ENCODE measurements at places on chromosomes 4 and X.

- peak; percentile 47 for DNase-seq
Measured at GRCh38 chr4:20313237-20314030, 61.7 kb downstream of the SLIT2 start.

DNA sequence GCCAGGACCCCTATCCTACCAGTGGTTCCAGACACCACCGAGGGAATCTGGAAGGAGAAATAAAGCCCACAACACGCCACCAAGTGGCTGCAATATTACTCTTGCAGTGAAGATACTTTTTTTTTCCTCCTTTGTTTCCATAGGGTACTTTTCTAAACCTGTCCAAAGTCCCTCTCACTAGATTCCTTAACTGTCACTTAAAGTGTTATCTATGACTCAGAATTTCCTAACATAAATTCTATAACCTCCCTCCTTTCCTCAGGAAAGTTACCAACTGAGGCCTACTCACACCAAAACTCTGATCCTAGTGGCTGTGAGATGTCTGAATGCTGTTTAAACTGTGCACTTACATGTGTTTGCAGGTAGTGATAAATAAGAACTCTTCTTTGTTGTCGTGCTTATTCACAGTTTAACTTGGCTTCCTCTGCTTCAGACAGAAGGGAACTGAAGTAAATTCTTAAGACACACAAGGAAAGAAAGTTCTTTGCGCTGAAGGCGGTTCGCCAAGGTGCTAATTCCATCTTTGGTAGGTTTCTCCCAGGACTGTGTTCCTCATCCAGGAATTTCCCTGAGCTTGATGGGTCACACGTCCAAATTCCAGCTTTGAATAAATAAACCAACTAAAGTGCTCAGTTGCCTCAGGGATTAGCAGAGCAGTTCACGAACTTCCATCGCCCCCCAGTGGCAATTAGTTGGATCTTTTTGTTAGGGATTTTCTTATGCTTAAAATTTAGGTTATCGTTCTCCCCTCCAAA, 10.7 kb upstream of the HCCS start:
- DNase-seq, result peak; percentile 75

DNA sequence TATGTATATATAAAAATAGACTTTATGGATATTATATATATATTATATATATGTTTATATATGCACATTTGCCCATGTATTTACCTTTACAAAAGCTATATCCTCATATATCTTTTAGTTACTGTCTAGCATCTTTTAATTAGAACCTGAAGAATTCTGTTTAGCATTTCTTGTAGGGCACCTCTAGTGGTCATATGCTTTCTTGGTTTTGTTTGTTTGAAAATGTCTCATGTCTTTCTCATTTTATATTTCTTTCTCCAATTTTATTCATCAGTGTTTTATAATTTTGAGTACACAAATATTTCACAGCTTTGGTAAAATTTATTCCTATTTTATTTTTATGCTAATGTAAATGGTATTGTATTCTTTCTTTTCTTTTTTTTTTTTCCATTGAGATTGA, 70.3 kb upstream of the SPIN4 start:
- no peak for DNase-seq

GRCh38 chr4:24604558-24605214, 20.3 kb upstream of the DHX15 start:
- peak; percentile 20 for DNase-seq

DNA sequence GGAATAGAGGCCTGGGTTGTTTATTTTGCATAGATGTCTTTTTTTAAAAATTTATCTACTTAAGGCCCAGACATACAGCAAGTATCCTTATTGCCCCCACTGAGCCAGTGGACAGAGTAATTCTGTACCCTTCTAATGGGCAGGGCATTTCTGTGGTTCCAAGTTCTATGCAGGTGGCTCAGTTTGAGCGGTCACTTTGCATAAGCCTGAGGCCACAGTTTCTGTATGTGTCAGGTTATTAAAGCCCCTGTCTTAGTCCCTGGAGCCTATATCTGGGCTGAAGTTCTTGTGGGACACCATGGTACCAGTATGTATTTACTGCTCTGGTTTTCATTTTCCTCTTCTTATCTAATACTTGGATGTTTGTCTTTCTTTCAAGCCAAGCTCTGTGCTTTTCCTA, 168.8 kb downstream of the MID1IP1 start:
- DNase-seq, result no peak

DNA sequence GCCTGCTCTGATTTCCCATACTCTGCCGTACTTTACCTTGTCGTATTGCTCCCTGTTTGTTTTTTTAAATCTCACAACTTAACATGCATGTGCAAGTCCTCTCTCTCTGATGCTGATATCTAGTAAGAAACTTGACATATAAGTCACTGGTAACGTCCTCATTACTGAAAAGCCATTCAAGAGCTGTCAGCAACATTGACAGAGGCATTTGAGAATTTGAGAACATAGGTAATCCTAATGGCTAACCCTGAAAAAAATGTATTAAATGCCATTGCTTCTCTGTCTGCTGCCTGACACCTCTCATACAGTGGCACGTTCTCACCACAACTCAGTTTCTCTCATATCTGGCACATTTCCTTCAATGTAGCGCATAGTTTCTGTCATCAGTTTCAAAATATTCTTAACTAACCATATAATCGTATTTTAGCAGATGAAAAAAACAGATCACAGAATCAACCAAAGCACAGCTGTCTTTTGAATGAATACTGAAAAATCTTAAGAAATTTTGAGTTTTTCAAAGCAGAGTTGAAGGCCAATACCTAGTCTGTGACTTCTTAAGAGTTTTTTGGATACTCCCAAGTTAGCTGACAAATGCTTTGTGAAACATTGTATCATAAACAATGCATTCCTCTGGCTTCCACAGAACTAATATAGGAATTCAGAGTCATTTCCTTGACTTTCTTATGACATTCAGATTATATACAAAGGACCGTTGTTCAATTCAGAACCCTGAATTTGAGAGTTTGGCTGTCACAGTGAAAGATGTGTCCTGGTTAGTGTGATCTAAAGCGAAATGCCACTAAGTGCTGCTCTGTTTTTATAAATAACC, 996.4 kb downstream of the C4orf33 start:
- no peak for DNase-seq

DNA sequence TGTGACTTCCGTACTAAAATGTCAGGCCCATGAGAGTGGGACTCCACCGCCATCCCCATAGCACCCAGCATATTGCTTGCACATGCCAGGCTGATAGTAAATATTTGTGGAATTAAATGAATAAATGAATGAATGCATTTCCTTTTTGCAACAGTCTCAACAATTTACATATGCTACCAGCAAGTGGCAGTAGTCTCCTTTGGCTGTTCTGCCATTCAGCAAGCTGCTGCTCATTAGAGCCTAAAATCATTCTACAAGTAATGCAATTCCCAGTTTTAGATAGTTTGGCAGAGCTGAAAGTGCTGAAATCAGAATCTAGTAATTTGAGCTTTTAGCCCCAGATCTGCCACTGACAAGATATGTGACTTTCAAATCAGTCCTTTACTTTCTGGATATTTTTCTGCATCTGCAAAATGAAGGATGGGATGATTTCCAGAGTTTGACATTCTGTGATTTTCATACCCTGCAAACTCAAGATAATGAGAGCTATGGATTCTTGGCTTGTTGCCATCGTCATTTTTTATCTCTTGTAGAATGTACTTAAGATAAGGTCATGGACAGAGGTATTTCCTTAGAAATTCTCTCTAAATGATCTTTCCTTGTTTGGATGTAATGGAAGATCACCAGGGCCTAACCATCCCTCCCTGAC, 35.7 kb upstream of the INTS6L start:
- DNase-seq, result peak; percentile 80

DNA sequence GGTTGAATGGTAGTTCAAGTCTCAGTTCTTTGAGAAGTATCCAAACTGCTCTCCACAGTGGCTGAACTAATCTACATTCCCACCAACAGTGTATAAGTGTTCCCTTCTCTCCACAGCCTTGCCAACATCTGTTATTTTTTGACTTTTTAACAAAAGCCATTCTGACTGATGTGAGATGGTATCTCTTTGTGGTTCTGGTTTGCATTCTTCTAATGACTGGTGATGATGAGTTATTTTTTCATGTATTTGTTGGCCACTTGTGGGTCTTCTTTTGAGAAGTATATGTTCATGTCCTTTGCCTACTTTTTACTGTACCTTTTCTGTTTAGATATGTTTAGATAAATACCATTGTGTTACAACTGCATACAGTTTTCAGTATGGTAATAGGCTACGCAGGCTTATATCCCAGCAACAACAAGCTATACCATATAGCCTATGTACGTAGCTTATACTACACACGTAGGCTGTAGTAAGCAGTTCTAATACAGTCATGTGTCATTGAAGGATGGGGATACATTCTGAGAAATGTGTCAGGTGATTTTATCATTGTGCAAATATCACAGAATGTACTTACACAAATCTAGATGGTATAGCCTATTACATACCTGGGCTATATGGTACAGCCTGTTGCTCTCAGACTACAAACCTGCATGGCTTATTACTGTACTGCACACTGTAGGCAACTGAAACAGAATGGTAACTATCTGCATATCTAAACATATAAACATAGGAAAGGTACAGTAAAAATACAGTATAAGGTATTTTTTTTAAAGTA, 28.1 kb downstream of the KLHL8 start:
- DNase-seq, result peak; percentile 5

DNA sequence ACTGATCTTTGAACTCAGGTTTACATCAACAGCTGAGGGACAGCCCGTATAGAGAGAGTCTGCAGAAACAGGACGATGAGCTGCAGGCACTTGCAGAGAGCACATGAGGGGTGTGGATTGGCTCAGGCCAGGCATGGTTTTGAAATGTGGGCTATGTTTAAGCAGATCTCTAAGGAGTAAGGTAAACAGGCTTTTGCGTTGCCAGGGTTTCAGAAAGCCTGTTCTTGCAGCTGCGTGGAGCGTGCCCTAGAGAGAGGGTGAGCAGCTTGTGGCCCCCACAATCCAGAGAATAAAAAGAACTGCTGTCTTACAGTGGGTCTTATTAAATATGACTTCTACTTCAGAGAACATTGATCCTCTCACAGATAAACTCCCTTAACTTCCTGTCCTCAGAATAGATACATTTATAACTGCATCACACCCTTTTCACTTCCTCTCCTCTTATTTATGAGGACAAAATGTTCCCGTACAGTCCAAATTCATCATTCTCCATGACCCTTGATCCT, 64.1 kb downstream of the TMA16 start:
- DNase-seq, result no peak

- no peak for DNase-seq
Measured at GRCh38 chr4:186307497-186307896, 41.5 kb downstream of the F11 start.

GRCh38 chr4:74391346-74391745, 26.4 kb downstream of the EREG start:
- no peak for DNase-seq

DNA sequence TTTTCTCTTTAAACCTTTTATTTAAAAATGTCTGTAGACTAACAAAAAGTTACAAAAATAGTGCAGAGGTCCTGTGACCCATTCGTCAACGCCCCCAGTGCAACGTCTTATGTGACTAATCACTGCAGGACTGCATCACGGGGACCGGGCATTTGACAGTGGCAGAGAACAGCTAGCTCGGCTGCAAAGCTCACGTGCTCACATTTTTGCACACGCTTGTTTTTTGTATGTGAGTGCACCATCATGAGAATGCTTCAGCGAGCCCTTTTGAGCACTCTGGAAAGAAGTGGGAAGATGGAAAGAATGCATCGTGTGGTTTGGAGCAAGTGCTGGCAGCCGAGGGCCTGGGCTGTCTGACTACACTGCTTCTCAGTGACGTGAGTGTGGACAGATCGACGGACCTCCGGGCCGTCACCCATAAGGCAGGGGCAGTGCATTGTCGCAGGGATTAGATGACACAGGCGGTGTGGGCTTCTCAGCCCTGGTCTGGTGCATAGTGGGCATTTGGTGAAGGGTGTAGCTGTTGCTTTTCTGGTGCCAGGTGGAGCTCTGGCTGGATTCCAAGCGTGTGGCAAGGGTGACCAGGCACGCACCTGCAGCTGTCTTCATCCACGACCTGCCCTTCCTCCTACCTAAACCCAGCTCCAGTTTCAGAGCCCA, 17.7 kb downstream of the SPON2 start:
- DNase-seq, result no peak

- no peak for DNase-seq
Measured at GRCh38 chr4:99648321-99648720, 9.3 kb downstream of the C4orf54 start.

DNA sequence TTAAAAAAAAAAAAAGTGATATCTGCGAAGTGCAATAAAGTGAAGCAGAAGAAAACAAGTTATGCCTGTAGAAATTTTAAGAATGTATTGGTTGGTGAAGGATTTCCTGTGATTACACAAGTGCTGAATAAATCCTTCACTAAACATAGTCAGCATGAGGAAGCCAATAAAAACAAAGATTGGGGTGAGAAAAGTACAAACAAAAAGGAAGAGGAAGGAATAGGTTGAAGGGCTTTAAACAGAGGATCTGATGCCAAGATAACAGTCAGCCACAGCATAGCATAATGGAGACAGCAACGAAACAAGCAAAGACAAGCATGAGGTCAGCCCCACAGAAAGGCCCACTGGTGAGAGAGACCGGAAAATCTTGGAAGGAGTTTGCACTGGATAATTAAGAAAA, 372.2 kb downstream of the ADAM29 start:
- peak; percentile 94 for DNase-seq

DNA sequence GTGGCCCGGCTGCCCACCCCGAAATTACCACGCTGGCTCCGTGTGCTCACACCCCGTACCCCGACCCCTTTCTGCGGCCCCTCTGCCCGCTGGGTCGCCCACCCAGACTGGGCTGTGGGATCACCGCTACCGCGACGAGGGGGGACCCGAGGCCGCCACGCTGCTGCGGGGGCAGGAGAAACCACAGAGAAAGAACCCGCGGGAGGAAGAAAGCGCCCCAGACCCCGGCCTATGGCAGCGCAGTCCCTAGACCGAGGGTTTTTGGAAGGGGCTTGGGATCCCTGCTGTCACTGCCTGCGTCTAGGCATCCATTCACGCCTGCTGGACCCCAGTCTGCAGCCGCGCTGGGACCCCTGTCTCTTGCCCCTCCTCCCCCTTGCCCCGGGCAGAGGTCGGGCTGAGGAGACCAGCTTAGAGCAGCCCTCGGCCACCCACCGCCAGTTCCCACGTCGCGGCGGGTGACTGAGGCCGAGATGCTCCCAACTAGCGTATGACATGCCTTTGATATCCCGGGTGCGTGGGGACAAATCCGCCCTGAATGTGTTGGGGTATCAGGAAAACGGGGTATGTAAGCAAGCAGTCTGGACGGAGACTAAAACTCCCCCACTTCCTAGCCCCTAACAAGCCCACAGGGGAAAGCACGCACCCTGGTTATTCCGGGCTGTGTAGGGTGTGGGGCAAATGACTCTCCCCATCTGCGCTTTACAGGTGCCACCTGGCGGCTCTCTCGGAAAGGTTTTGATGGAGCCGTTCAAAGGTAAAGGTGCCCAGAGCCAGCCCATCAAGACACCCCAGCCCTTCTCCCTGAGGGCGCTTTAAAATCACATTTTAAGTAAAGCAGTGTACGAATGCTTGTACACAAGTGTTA, 862 bp upstream of the INPP4B start:
- DNase-seq, result peak; percentile 15

GRCh38 chr4:153229545-153229944, 25.3 kb downstream of the TRIM2 start:
- no peak for DNase-seq

DNA sequence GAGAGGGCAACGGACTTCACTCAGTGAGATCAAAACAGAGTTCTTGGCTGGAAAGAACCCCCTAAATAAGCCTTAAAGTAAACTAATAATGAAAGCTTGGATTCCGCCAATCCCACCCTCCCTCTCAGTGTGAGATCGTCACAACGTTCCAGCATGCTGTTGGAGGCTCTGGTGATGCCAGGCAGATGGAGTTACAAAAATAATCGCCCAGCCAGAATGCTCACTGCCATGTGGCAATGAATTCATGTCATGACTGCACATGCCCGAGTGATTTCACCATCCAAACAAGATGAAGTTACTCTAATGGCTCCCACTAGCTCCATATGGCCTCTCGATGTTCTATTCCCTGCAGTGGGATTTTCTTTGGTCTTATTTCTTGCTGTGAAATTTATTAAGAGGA, 248.0 kb downstream of the SPATA18 start:
- no peak for DNase-seq
